Cardiac fibroblast (primary cell): ENCODE measurements at places on chromosomes 12 and 14.
A peak's percentile ranks its signal among the peaks of the same experiment; 100 is the strongest.

DNA sequence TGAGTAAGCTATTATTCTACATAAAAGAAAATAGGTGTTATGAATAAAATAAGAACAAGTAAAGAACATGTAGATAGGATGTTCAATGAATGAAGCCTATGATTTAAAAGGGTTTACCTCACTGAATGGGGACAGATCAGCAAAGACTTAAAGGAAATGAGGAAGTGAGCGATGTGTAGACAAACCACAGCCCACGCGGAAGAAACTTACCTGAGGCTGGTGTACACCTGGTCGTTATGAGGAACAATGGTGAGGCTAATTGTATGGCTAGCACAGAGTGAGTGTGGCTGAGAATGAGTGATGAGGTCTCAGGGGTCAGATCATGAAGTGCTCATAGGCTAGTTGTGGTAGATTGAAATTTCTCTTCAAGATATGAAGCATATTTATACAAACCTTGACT, 221.7 kb downstream of the ALG10B start:
- no peak for DNase-seq

DNA sequence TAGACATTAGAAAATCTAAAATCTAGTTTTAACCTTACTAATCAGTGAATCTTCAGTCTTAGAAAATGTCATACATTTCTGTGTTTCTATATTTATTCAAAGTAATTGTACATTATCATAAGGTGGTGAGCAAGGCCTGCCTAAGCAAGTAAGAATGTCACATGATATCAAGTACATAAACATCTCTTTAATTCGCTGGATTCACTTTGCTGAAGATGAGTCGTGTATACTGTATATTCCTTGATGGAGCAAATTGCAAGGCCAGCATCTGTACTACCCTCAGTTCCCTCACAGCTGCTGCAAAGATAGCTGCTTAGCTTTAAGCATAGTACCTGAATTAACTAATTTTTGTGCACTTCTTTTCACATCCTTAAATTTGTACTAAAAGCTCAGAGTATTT, 8.5 kb upstream of the AK7 start:
- DNase-seq: no peak

- no peak for DNase-seq
These were observed 627 bp downstream of the HOXC8 start for GRCh38 chr12:54009171-54010052.

- no peak for DNase-seq
These were observed 94.1 kb downstream of the SLC2A13 start for GRCh38 chr12:40011775-40012129.

- peak; percentile 9 for DNase-seq
These were observed 54.8 kb downstream of the CEP83 start for GRCh38 chr12:94404854-94405253.

DNA sequence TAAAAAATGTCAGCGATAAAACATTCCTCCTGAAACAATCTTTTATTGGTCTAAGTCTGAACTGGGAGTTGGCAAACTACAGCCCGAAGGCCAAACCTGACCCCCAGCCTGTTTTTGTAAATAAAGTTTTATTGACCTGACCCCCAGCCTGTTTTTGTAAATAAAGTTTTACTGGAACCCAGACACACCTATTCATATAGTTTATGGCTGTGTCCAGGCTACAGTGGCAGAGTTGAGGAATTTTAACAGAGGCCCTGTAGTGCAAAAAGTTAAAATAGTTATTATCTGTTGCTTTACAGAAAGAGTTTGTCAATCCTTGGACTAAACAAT, 12.1 kb upstream of the SCARB1 start:
- no peak for DNase-seq

DNA sequence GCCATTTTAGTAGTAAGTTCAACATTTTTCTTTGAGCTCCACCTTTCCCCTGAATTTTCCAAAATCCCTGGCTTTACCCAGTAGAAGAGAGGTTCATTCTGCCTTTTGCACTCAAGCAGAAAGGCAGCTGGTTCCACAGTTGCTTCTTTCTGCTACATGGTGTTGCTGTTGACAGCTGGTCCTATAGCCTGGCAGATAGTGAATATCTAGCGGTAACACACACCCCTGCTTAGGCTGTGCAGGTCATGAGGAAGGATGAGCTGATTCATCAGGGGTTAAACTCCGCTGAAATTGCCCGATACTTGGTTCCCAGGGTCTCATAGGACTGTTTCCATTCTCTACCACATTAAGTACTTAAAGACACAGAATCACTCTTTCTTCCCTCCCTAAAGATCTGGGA, 62.4 kb downstream of the PUS7L start:
- no peak for DNase-seq

GRCh38 chr12:58648176-58648575, 272.1 kb downstream of the LRIG3 start:
- DNase-seq: no peak

DNA sequence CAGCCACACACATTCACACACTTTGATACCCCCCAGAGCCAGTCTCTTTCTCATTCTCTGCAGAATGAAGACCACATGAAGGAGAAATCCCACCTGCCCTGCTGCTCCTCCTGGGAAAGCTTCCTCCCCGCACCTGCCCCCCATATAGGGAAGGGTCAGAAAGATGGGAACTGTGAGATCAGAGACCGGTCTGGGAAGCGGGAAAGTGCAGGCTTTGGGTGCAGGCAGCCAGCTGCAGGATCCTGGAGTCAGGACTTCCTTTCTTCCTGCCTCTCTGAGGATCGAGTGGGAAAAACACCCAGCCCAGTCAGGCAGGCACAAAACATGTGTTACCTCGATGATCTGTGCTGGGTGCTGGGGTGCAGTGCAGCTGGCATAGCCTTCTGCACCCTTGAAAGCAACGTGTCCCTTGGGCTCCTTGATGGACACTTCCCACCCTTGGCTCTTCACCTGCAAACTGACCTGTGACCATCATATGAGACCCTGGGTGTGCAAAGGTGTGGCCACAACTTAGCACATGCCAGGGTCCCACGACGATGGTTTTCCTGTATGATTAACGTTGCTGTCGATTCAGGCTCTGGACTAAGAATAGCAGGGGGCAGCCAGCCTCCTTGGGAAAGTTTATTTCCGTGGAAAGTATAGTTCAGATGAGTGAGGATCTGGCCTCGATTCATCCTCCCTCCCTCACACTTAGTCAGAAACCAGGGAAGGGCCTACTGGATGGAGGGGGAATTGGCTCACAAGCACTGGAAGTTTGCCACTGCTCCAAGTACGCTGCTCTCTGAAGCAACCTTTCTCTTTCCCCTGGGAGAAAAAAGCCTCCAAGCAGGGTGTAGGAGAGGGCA, 105.4 kb upstream of the MED13L start:
- DNase-seq: peak; percentile 99

DNA sequence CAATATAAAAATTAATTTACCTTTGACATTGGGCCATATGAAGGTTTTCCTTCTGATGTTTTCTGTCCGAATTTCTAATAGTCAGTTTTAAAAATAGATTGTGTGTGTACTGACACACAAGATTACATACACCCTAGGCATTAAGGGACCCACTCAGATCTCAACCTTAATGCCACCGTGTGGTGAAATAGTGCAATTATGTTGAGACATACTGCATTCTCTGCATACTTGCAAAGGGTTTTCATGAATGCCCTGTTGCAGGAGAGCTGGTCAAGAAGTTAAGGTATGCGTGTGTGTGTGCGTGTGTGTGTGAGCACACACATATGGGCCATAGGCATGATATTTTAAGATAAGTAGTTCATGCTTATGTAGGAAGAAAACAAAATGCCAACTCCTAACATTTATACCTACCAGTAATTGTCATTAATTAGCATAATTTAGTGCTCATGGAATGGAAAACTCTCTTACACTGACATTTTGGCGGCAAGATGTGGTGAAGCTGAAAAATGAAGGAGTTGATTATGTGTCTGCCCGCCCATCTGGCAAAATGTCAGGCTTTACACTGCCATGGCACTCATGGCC, 58.8 kb downstream of the PIK3C2G start:
- peak; percentile 83 for DNase-seq

GRCh38 chr12:13101821-13102375, 1.6 kb downstream of the GSG1 start:
- no peak for DNase-seq

DNA sequence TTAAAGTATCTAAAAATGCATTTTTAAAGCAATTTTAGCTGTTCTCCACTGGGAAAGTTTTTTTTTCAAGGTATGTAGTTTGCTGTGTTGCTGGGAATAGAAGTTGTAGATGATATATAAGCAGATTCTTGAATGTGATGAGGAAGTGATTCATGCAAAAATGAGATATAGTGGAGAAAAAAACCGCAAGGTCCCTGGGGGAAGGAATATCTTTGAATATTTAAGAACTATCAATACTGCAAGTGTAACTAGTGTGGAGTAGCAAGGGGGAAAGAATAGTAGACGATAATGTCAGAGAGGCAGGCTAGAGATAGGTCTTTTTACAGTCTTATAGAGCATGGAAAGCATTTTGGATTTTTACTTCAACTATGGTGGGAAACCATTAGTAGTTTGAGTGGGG, 42.5 kb downstream of the PTCSC3 start:
- DNase-seq: no peak

- DNase-seq: no peak
These were observed 145.4 kb upstream of the BMP4 start for GRCh38 chr14:54102051-54102456.

DNA sequence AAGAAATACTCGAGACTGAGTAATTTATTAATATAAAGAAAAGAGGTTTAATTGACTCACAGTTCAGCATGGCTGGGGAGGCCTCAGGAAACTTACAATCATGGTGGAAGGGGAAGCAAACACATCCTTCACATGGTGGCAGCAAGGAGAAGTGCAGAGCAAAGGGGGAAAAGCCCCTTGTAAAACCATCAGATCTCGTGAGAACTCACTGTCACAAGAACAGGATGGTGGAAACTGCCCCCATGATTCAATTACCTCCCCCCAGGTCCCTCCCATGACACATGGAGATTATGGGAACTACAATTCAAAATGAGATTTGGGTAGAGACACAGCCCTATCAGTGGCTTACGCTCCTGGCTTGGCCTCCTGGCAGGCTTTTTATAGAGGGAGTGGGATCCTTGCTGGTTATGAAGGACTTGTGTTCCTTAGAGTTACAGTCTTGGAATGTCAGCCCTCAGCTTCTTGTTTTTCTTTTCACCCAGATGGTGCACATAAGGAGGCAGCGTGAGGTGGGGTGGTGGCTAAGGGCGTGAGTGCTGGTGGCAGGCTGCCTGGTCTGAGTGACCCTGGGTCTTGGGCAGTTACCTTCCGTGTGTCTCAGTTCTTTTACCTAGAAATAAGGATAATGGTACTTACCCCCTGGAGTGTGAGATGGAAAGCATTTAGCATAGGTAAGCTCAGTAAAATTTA, 25.7 kb downstream of the TRAF3 start:
- no peak for DNase-seq

GRCh38 chr12:51788876-51789275, 59.6 kb downstream of the FIGNL2 start:
- DNase-seq: peak; percentile 17

GRCh38 chr14:75522224-75522982, at the start of gene BATF:
Gene BATF (plus strand): TSS chr14:75522469. CDS start chr14:75522683, 214 bp downstream.
- DNase-seq: peak; percentile 39

- DNase-seq: no peak
These were observed 167.2 kb upstream of the GSC start for GRCh38 chr14:94936901-94937685.

DNA sequence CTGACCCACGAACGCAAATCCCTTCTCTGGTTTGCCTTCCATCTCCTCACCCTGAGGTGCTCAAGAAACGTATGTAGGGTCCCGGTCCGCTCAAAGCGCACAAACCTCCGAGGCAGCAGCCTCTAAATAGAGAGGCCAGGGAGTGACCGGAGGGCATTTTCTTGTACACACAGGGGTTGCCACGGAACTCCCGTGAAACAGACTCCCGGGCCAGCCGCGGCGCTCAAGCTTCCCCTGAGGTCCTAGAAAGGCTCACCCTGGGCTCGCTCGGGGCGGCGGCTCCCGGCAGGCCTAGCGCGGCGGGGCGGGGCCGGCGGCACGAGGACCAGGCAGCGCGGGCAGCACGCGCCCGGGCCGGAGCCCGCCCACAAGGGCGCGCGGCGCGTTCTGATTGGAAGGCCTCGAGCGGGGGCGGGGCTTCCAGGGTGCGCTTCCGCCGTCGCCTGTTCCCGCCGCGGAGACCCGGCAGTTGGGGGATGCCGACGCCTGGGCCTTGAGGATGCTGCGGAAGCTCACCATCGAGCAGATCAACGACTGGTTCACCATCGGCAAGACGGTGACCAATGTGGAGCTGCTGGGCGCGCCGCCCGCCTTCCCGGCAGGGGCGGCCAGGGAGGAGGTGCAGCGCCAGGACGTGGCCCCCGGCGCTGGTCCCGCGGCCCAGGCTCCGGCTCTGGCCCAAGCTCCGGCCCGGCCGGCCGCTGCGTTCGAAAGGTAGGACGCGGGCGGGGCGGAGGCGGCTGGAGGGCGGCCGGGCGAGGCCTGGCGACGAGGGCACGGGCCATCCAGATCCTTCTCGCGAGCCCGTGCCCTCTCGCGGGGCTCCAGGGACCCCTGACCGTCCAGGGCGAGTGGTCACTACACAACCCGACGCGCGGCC, at the start of gene TDRD9:
TSS of gene TDRD9 (plus strand) at position 446 of the 880 bp plus-strand sequence. CDS start at position 500, 54 bp downstream.
- no peak for DNase-seq

GRCh38 chr14:89600950-89601826, 184.2 kb upstream of the FOXN3 start:
- DNase-seq: peak; percentile 62

DNA sequence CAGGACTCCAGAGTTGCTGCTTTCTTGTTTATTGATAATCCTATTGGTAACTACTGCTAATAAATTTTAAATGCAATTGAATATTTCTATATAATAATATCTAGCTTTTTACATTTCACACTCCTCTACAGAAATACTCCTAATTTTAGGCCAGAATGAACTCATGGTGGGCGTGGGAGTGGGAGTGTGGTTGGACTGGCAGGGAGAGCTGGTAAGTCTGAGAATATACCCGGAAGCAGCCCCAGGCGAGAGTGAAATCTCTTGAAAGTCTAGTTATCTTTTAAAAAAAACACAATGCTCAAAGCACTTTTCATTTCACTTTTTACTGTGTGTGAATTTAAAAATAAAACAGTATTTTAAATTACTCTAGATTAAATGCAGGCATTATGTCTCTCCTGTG, 4.7 kb downstream of the TMEM263 start:
- DNase-seq: no peak

- peak; percentile 85 for DNase-seq
These were observed 78.6 kb upstream of the PLEKHG7 start for GRCh38 chr12:92624236-92624635.

GRCh38 chr12:108635201-108635996, 1.7 kb upstream of the SELPLG start:
- DNase-seq: no peak

GRCh38 chr14:76473481-76474263, 97.7 kb downstream of the ESRRB start:
- peak; percentile 11 for DNase-seq
